ENCODE measurements at places on chromosomes 4 and X.
A peak's percentile ranks its signal among the peaks of the same experiment; 100 is the strongest.

GRCh38 chrX:121831601-121832000, 784.2 kb downstream of the GLUD2 start:
- DNase-seq, result no peak

DNA sequence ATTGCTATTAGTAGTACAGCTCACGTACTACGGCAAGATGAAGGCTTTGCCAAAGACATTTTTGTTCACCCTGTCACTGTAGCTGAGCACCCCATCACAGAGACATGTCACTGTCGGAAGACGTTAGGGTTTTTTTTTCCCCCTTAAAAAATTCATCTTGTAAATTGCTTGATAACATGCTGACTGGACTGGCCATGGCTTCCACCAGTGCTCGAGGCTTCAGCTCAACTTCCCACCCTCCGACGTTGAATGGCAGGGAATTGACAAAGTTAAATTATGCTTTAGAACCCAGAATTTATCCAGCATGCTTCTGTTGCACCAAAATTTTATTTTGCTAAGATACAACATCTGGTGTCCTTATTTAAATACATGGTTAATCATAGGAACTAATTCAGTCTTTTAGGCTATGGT, 707 bp upstream of the OTUD4 start:
- no peak for DNase-seq

- no peak for DNase-seq
Measured at GRCh38 chr4:177419434-177419833, 22.8 kb downstream of the AGA start.

GRCh38 chr4:47642985-47643760, 158.1 kb downstream of the ATP10D start:
- DNase-seq, result no peak

GRCh38 chr4:184843984-184844554, 18.3 kb upstream of the ACSL1 start:
- DNase-seq, result no peak

DNA sequence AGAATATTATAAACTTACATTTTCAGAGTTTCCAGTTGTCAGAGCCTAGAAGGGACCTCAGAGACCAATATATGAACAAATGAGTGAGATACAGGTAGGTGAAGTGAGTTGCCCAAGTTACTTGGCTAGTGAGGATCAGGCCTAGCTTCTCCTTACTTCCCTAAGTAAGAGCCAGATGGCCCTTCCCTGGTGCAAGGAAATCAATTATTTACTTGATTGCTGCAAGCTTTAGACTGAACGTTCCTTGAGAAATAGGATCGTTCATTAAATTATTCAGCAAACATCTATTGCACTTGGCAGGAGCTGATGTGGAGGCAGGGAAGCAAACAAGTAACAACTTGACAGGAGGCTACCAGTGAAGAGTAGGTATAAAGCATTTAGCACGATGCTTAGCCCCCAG, 117.8 kb downstream of the EFHC2 start:
- DNase-seq, result no peak

DNA sequence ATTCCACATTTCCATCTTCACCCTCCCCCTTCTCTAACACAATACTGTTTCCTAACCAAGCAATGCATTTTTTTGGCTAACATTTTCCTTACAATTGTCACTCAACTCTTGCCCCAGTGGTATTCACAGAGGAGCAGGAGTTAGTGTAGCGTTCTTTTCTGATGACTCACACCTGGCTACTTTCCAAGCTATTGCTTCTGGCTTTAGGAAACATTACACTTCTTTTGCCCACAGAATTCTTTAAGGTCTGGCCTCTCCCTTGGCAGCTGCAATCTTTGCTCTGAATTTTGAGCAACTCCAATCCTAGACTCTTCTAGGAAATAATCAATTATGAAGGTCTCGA, 27.5 kb upstream of the PDGFC start:
- DNase-seq, result peak; percentile 99

- no peak for DNase-seq
Measured at GRCh38 chr4:931194-931959, 739 bp downstream of the GAK start.

DNA sequence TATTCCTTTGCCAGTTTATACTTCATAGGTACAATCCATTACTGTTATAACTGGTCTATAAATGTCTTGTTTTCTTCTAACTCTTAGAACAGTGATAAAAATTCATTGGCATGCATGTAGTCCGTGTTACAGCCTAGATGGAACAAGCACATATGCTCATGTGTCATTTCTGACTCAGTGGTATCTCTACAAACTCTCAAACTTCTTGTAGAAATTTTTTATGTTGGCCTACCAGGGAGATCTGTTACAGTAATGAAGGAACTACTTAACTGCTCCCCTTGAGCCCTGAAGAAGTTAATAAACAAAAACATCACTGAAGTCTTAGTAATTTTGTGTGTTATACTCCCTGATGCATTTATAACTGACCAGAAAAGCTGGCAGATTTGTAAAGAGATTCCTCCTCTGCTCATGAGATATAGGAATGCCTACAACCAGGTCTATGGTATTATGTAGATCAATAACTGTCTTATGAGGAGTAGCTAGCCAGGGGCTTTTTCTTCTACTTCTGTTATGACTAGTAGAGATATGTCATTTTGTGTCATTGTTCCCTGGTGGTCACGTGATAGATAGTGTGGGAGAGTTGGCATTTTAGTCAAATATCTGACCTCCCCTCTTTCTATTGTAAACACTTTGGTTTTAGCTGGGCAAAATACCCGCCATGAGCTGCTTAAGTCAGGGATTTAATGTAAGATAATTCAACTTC, 53.7 kb upstream of the FAAH2 start:
- DNase-seq, result no peak

DNA sequence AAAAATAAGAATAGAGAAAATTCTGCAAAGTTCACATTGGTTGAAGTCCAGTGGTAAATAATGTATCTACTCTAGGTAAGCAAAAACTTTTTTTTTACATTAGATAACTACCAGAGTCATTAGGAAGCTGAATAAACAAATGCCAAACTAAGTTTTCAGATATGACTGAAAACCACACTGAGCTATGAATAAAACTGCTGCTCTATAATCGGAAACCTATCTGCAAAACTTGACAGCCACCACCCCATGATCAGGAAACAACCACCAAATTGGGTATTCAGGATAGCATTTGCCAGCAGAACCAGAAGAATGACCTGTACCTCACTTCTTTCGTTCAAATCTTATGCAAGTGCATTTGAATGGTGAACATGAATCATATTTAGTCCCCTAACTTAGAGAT, 173.0 kb upstream of the TET2 start:
- no peak for DNase-seq

DNA sequence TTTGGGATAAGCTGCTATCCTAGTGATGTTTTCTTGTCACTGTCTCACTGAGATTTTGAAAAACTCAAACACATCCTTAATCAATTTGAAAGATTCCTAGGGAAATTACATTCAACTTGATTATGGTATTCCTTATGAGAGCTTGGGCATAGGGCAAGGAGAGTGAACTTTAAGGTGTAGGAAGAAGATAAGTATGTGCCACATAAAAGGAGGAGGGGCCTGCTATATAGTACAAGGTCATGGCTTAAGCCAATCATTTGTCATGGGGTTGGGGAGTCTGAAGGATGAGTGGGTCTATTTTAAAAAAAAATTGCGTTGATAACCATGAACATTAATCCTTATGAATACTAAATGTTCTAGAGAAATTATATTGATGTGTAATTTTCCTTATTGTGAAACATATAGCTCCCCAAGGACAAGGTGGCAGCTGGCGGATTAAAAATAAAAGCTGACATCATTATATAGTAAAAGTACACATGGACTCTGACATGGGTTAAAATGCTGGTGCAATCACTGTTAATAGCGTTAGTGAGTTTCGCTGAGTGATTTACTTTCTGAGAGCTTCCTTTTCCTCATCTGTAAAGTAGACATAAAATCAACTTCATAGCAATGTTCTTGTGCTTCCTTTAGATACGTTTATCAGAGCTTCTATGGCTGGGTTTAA, 17.4 kb downstream of the GALNT7 start:
- no peak for DNase-seq

DNA sequence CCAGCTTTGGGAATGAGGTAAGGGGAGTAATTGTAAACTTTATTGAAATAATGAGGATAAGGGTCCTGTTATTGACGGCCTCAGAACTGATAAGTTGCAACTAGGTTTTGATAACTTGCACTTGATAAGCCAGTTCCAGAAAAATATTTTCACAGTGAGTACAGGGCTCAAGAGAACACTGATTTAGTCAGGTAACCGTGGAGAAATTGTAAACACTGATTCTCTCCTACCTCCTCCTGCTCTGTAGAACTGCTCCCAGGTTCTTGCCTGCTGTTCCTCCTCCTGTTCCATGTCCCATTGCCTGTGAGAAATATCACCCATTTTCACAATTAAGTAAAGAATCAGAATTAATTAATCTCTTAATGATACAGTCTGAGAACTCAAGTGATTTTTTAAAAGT, 55.0 kb upstream of the CXXC4 start:
- no peak for DNase-seq

GRCh38 chr4:119624356-119624755, 4.2 kb downstream of the PDE5A start:
- no peak for DNase-seq

GRCh38 chr4:169164669-169165415, 105.9 kb downstream of the SH3RF1 start:
- DNase-seq, result no peak
